ENCODE measurements at places on chromosomes 16 and 17.

DNA sequence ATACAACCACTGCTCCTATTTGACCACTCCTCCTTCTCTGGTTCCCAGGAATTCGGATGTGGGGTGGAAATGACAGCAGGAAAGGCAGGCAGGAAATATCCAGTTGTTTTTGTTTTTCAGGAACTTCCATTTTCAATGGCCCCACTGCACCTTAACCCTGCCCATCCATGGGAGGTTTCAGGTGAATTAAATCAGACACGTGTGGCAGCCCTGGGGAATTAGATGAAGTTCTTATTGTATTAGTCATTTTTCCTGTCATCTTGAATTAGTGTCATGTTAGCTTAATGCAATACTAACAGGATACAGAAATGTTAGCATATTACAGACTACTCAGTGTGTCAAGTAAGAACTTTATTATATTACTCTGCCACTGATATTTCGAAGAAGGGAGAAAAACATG is 146.4 kb downstream of the CHD9NB start:
- no peak for ATAC-seq

DNA sequence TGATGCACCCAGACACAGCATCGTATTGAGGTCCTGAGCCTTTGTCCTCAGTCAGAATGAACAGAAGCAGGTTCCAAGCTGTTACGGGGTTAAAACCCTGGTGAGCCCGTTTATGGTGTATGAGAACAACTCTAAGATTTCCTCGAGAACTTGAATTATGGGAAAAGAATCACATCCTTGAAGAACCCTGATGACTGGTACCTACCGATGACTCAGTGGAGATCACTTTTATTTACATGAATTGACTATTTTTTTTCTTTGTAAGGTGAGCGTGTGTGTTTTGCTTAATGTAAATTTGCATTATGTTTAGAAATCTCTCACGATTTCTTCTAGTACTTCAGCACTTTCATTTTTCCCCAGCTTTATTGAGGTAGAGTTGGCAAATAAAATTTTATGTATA is 3.3 kb upstream of the KRTAP4-4 start:
- ATAC-seq = no peak

DNA sequence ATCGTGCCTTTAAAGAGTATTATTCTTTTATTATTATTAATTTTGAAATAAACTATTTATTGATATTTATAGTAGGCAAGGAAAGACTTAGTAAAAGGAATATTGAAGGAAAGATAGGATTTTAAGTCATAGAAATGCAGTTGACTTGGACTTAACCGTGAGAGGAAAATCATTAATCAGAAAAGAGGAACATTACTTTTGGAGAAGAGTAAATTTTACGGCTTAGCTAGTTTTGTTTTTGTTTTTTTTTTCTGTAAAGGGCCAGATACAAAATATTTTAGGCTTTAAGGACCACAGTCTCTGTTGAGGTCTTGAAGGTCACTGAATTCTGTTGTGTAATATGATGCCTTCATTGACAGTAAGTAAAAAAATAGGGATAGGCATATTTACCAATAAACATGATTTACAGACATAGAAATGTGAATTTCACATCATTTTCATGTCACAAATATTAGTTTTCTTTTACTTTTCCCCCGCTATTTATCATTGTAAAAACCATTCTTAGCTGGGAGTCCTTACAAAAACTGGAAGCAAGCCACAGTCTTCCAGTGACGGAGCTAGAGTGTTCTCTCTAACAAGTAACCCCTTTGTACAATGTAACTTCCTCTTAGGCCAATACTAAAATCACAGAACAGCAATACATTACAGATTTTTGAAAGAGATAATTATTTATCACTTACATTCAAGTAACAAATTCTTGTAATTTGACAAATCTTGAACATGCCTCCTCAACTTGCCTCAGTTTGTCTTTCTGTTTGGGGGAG is 2.3 kb upstream of the KCNJ16 start:
- no peak for ATAC-seq

DNA sequence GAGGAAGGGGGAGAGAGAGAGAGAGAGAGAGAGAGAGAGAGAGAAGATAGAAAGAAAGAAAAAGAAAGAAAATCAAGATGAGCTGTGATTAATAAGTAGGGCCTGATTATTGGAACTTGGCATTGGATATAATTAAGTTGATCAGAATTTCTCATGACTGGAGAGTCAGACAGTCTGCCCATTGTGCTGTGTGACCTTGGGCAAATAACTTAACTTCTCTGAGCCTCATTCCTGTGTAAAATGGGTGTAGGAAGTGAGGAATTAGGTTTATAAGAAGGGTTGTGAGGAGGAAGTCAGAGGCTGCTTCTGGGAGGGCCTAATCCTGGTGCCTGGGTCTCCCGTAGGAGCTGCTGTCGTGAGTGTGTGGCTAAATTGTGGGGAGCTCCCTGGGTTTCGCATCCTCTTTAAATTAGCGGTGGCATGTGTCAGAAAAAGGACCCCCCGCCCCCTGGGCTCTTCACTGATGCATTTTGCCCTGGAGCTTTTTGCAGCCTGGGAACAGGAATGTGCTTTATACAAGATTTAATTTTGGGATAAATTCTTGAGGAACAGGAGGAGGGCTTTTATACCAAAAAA is 76.0 kb downstream of the CMIP start:
- peak; percentile 39 for ATAC-seq

GRCh38 chr17:44170499-44171201 is at the start of gene ASB16:
Gene ASB16 (plus strand): TSS chr17:44170704. CDS start chr17:44170790, 86 bp downstream.
- no peak for ATAC-seq

GRCh38 chr17:43988301-43988700 is 16.1 kb upstream of the NAGS start:
- no peak for ATAC-seq

DNA sequence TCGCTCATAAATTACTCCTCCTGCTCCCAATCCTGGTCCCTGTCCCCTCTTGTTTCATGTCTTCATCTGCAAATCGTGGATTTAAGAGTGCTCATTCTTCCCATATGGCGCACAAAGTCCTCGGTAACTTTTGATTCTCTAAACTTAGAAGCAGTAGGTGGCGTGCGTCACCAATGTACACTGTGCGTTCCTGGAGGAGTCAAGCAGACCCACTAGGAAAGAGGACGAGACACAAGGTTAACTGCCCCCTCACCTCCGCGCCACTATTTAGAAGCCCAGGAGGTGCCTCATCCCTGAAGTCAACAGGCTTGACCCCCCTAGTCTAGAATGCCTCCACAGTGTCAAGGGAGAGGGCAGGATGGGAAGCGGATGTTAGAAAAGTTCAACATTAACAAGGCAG is 2.9 kb downstream of the SLC13A5 start:
- ATAC-seq = no peak

DNA sequence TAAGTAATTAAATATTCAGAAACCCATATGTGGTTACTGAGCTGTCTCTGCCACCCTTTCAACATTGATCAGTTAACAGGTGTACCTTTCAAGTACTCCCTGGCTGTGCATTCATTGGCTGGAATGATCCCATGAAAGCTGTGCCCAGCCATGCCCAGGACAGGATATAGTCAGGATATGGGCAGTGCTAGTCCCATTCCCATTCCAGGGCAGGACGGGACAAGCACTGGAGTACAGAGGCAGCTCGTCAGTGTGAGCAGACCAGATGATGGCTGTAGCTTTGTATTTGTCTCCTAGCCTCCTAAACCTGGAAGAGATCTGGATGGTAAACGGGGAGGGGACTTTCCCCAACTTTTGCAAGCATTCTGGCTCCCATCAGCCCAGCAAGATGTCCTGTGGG is 22.5 kb downstream of the HEATR3 start:
- ATAC-seq = no peak

- ATAC-seq = no peak
These were observed 13.3 kb downstream of the GPT2 start for GRCh38 chr16:46897471-46897870.

- ATAC-seq = no peak
These were observed 177.9 kb downstream of the SEC14L1 start for GRCh38 chr17:77318491-77319210.

DNA sequence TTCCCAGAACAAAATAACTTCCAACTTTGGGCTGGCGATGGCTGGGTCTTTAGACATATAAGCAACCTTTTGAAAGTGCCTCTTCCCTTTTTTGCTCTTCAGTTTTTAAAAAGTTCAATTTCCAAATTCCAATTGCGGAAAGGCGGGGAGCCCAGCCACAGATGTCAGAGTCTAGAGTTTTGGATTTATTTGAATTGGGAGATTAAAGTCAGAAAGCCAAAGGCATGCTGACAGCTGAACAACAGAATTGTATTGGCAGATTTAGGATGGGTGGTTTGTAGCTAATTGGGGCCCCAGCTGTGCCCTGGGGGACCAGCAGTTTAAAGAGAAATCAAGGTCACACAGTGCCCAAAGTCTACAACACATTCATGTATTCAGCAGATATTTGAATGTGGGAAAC is 10.5 kb downstream of the YPEL2 start:
- ATAC-seq = no peak

- no peak for ATAC-seq
These were observed 46.8 kb downstream of the SREBF1 start for GRCh38 chr17:17789828-17790636.

- ATAC-seq = peak; percentile 80
These were observed 53.0 kb upstream of the GAS7 start for GRCh38 chr17:10251212-10251948.

DNA sequence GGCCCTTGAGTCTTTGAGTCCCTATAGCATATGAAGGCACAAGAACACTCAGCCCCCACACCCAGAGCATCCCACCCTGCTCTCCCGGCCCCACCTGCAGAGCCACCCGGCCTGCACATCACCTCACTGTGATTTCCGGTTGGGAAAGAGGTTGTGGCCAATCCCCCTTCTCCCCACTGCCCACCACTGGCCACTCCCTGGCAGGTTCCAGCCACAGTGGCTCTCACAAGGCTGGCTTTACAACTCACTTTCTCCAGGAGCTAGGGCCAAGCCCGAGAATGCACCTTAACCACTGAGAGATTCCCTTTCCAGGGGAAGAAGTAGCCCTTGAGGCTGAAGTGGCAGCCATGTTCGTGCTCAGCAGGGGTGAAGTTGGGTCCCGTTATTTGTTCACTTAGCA is 123.9 kb downstream of the C16orf78 start:
- no peak for ATAC-seq

DNA sequence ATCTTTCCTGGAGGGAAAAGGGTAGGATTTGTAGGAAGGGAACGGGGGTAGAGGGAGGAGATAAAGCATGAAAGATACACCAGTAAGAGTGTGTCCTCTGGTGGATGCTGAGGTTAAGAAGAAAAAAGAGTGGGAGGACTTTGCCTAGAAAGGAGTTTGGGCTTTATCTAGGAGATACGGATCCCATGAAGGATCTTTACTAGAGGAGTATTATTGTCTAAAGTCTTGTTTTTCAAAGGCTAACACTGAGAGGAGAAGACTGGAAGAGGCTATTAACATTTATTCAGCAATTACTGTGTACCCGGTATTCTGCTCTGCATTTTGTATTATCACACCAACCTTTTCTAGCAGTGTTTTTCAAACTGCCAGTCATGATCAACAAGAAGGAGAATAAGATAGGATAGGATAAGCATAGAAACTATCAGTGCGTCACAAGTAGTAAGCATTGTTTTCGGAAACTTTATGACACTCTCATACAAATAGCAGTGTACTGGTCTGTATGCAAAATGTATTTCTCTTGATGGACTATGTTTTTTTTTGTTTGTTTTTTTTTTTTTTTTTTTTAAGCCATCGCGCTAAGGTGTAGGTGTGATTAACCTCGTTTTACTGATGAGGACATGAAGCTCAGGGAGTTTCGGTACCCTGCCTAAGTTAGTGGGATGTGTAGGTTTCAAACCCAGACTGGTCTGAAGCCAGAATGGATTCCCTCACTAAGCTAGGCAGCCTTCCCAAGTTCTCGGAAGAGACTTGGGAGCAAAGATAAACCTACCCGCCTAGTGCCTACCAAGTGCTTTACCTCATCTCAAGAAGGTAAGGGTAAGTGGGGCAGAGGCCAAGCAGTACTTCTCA is 1.3 kb upstream of the SP2 start:
- no peak for ATAC-seq

- ATAC-seq = no peak
These were observed 247.0 kb downstream of the GSG1L start for GRCh38 chr16:27816561-27816960.

DNA sequence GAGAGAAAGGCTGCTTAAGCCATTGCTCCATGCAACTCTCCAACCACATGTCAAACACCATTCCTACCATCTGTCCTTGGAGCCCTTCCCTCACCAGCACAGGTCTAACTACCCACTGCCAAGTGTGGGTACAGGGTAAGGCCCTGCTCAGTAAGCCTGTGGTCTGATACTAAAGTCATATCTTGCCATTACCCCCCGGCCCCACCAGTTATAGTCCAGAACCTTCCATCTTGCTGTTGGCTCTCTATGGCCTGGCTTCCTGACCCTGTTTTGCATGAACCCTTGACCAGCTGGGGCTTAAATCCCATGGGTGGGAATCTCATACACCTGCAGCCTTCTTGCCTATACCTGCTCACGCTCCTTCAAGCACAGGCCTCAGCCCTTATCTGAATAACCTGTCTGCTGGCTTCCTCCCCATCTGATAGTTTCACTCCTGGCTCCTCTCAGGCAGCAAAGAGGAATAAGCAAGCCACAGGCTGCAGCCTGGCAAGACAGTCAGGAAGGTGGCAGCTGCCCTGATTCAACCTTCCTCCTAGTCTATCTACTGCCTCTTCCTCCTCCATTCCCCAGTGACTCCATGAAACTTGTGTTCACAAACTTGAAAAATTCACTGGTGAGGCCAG is 64.1 kb downstream of the ZFHX3 start:
- no peak for ATAC-seq

- peak; percentile 55 for ATAC-seq
These were observed 517.6 kb downstream of the MAF start for GRCh38 chr16:79082970-79083369.

GRCh38 chr17:21161498-21162393 is 35.0 kb downstream of the DHRS7B start:
- ATAC-seq = no peak

DNA sequence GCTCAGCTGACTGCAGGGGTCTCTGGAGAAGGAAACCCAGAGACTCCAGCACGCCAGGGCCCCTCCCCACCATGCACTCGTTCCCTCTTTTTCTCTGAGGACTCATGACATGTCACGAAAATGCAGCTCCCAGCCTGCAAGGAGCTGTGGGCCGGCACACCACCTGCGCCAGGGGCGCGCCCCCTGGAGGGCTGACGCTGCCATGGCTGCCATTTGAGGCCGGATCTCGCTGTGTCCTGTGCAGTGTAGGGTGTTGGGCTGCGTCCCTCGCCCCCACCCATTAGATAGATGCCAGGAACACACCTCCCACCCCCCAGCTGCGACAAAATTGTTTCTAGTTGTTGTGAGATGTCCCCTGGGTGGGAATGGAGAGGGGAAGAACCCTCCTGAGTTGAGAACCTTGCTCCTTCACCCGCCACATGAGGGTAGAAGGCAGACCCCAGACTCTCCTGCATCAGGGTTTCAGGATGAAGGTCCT is 8.2 kb downstream of the SYNGR2 start:
- peak; percentile 69 for ATAC-seq

- no peak for ATAC-seq
These were observed 32.9 kb upstream of the ANKRD40CL start for GRCh38 chr17:50800196-50800700.

- no peak for ATAC-seq
These were observed 221.1 kb upstream of the HSBP1 start for GRCh38 chr16:83586461-83587200.

GRCh38 chr17:64223283-64223682 is 39.8 kb downstream of the TEX2 start:
- ATAC-seq = no peak

- ATAC-seq = no peak
These were observed 1.5 kb upstream of the SOX9 start for GRCh38 chr17:72119077-72119872.

- no peak for ATAC-seq
These were observed 6.8 kb downstream of the MGRN1 start for GRCh38 chr16:4631444-4631843.

GRCh38 chr16:22318690-22319358 is 21.6 kb downstream of the POLR3E start:
- ATAC-seq = no peak

All from stimulated activated memory B cell treated with anti-CD40 and anti-IgM and Interleukin-4, amounts not matched to agents 10 μg/mL and 1 μg/mL and 100 μg/mL, for 72 hours (primary cell).